NCI-H1105 treated with DMSO at 0.1 percent for 48 hours (cell line): ENCODE measurements at places on chromosomes 4 and X.

- DNase-seq = peak; percentile 96
These were observed 165.6 kb downstream of the FRAS1 start for GRCh38 chr4:78222575-78223186.

GRCh38 chr4:74114234-74114633 is 15.2 kb upstream of the CXCL2 start:
- DNase-seq = no peak

DNA sequence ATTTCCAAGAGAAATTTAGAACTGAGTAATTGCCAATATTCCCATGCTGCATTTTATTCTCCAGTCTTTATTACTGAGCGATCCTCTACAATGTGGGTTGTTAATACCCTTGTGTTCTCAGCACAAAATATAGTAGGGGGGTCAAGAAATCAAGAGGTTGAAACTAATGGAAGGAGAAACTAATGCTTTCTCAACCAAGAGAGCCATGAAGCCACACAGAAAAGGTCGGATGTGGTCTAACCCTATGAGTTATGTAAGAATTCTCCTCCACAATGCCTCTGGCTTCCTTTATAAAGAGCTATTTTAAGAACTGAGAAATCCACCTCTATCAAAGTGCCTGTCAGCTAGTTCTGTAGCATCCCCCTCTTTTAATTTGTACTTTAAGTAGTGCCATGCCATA is 268.5 kb downstream of the CHIC1 start:
- no peak for DNase-seq

- peak; percentile 36 for DNase-seq
These were observed 10.0 kb downstream of the FAM184B start for GRCh38 chr4:17771284-17771908.

DNA sequence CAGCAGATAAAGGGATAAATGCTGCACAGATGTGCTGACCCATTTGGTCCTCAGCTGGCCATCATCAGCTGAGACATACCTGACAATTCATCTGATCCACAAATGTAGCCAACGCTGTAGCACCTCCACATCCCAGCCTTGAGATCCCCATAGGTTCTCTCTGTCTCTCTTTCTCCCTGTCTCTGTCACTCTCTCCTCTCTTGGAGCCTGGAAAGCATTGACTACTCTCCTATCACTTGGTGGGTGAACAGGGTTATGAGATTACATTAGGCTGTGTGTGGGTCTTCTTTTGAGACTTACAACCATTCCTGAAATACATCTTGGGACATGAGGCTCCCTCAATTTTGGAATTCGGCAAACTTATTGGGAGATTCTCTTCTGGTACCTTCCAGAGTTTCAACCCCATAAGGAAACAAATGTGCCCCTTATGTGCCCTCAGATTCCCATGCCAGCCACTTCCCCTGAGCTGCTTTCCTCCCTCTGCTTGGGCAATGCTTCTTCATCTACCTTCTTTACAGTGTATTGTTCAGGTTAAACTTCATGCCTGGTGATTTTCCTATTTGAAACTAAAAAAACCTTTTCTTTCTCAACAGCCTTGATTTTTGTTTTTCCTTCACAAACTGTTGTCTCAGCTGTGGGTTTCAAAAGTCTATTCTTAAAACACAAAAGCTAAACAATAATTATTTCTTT is 29.1 kb upstream of the FGF2 start:
- no peak for DNase-seq

GRCh38 chr4:180436361-180436760 is 1806.8 kb upstream of the TENM3 start:
- no peak for DNase-seq

- DNase-seq = no peak
These were observed 87.7 kb downstream of the NAP1L3 start for GRCh38 chrX:93585661-93586060.

GRCh38 chrX:28303486-28303885 is 283.8 kb upstream of the IL1RAPL1 start:
- no peak for DNase-seq

DNA sequence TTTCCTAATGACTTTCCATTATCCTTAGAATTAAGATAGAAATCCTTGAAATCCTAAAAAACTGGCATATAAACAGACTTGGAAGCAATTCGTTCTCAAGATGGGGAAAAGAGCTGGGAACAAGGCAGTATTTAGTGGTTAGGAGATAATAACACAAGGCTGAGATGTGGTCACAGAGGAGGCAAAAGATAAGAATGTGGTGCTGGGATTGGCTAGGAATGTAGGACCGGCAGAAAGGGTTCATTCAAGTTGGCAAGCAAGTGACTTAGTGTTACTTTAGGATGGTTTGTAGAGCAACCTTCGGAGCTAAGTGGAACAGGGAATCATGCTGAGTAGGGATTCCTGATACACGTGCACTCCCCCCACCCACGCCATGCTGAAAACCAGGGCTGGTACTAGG is 121.9 kb upstream of the RPS6KA3 start:
- no peak for DNase-seq

DNA sequence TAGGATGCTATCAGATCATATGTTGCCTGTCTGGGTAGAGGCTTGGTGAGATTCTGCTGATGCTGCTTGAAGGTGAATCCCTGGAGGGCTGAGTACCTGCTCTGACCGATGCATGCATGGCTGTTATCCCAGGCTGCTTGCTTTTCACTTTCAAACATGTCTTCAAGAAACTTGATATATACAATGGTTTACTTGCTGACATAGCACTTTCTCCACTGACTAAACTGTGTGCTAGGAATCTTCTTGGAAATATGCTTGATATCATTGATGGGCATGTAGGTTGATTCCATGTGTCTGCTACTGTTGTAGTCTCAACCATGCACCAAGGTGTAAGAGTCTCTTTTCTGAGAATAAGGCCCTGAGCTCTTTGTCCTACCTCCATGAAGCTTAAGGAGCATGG is 79.6 kb upstream of the WDR1 start:
- DNase-seq = no peak

DNA sequence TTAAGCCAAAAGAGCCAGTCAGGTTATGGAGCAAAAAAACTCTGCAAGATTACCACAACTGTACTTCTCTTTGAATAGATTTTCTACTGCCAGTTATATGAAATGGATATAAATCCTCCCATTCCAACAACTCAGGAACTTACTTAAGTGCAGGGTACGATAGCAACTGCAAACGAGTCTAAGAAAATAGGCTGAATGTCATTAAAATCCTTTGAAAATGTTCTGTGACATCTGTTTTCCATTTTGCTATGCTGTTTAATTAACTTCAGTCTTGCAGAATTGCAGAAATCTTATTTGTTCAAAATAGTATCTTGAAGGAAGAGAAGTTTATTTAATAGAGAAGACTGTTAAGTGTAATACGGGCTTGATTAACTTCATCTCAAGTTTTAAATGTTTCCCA is 243.8 kb downstream of the PALLD start:
- no peak for DNase-seq

DNA sequence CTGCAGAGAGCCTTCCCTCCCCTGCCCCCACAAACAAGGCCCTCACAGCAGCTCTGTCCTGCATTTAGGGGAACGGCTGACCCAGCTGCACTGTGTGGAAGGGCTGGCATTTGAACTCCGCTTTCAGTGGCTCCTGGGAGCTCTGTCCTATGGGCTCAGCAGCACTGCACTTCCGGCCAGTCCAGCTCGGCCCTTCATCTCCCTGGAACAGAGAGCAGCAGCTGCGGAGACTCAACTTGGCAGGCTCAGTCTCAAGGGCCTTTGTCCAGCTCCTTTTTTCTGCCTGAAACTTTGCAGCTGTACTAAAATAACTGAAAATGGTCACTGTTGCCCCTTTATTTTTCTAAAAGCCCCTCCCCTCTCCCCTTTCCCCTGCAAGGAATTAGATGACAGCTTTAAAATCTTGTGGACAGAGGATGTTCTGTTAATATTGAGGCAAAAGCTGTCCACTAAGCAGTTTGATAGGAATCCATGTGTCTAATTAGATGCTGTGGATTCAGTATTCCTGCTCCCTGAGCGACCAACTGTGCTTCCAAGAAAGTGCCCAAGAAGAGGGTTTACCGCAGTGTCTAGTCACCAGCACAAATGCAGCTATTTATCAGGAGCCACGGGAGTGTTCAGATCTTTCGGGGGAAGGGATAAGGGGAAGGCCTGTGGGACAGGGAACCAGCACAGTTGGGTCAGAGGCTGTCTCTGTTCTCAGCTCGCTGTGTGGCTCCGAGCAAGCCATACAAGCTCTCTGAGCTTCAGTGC is 133.1 kb downstream of the AFAP1 start:
- DNase-seq = no peak

DNA sequence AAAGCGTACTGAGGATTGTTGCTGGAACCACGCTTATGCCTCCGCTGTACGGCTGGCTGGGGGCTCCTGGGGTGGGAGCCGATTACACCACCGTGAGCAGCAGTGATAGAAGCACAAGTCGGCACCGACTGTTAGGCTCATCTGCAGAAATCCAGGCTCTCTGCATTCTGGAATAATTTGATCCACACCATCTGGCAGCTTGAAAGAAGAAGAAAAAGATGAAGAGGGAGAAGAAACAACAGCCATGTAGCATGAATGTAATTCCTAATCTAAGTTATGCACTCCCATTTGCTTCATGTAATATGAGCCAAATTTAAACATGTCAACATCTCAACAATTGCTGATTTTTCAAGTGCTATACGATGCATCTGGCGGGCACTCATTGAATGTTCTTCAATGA is 84.6 kb upstream of the DHX15 start:
- peak; percentile 26 for DNase-seq

DNA sequence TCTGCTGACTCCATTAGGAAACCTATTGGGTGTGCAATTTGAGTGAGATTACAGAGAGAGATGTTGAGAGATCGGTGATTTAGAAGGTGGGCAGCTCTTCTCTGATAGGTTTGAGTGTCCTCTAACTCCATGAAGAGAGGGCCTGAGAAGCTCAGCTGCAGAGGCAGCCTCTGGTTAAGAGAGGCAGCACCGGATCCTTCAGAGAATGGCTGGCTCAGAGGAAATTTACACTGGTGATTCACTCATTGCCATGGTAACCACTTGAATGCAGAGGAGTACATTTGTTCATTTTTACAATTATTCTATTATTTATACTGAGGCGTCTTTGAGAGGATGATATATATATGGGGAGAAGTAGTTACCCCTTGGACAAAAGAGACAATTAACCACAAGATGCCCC is 171.7 kb downstream of the PDGFRA start:
- no peak for DNase-seq

GRCh38 chrX:410296-410695 is 23.6 kb upstream of the PPP2R3B start:
- DNase-seq = no peak

GRCh38 chr4:1169171-1169671 is 3.2 kb downstream of the SPON2 start:
- DNase-seq = no peak

DNA sequence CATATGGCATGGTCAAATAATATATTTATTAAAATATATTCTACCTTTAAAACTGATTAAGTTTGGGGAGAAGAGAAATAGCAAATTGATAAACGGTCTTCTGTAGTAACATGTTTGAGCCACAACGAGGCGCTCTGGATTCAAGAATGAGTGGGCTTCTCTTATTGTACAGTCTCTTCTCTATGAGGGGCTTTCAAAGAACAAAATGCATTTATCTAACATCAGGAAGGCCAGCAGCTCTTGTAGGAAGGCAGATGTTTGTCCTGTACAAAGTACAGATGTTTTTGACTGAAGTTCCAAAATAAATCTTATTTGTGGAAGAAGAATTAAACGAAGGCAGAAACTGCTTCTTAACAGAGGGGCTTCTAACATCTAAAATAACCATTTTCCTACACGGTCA is 153.6 kb downstream of the RASL11B start:
- DNase-seq = peak; percentile 6

DNA sequence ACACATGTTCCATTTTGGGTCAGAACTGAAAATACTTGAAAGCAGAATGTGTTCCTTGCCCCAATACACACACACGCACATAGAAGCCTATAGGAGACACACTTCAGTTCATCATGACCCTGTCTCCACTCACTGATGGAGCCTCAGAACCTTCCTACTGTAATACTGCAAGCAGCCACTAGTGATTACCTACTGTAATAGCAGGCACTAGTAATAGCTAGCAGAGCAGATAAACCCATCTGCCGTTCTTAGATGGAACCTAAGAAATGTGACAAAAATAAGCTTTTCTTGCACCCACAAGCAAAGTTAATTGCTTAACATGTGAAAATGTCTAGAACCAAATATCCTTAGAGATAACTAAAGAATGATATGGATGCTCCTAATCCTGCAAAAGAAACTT is 13.6 kb downstream of the AMTN start:
- no peak for DNase-seq

DNA sequence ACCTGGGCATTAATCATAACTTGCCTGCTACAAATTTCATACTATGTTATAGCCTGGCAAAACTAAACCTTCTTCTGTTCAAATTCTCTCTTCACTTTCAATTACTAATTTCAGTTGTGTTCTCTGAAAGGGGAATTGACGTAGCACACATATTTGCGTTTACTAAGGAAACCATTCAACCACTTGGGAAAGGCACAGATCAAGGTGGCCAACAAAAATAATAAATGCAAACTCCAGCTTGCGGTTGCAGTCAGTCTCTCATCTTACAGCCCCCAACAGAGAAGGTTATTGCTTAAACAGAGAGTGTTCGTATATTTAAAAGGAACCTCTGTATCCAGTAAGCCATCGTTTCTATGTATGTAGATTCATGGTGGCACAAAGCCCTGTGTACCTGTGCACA is 4.0 kb downstream of the SRPX start:
- DNase-seq = no peak

DNA sequence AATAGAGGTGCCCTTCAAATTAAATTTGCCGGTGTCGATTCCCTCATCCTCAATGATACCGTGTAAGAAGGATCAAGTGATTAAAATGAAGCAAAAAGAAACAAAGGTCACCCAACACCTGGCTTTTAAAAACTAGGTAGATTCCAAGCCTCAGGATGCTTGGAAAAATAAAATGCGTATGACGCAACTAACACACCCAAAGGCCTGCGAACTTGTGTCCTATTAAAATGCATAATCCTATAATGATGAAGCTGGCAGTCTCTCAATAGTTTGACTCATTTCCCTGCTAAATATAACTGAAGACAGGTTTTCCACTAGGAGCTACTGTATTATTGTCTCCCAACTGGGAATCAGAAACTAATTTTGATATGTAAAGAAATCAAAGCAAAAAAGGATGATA is 263.2 kb downstream of the DHX15 start:
- DNase-seq = no peak

GRCh38 chrX:41240509-41240908 is 93.5 kb upstream of the DDX3X start:
- DNase-seq = no peak

DNA sequence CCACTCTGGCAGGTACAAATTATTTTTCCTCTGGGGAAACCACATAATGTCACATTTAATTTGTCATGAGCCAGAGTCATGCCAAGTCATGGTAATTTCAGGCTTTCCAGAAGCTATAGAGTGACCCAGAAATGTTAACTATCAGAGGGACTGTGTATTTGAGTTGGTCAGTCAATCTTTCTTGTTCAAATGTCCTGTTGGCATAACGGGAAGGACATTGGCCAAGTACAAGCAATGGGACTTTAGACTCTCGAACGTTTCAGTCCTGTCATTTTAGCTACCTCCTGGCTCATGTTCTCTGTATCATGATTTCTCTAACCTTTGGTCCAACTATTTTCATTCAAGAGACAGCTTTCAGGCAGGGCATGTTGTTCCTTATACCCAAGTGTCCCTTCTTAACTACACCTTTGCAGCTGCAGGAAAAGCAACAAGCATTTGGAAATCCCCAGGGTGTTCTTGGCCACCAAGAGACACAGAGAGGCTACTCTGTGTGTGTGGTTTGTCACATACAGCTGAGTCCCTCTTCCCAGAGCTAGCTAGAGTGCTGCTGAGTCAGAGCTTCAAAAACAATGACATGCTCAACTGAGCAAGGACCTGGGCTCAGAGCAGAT is 142.6 kb downstream of the EGF start:
- DNase-seq = no peak

- DNase-seq = no peak
These were observed 94.7 kb upstream of the PUDP start for GRCh38 chrX:7242613-7243012.
